ENCODE measurements at places on chromosomes 12 and 14. TPM values are rescaled to one million over a fixed set of nuclear protein-coding genes. Genes with fewer than 3 reads are reported as not detected.

METTL1 gene
- 2.9 TPM for total RNA-seq

OR6C2 gene
- not detected for total RNA-seq

KRT6C gene
- total RNA-seq, result not detected

MYO1A gene
- under 0.01 TPM for total RNA-seq

Measured in osteoblast (primary cell).